Progenitor cell of endocrine pancreas (in vitro differentiated cells): ENCODE measurements at places on chromosomes 5 and 9. TPM values are rescaled to one million over a fixed set of nuclear protein-coding genes. Genes with fewer than 3 reads are reported as not detected.

- peaks cover 16% of the 10 kb centered on the region for H3K36me3 ChIP-seq
- H3K4me3 ChIP-seq = no peak overlapping the region
- H3K27me3 ChIP-seq = no peaks in the 10 kb centered on the region
- no peaks in the 10 kb centered on the region for H3K4me1 ChIP-seq
- peak overlapping the region; percentile 2 for H3K27ac ChIP-seq
These were observed 43.4 kb upstream of the SPINK5 start for GRCh38 chr5:148020257-148020988.

NACC2 gene
- 11.6 and 12.9 TPM in 2 replicates for total RNA-seq

SARDH gene
- 4.2 and 5.1 TPM in 2 replicates for total RNA-seq

GRCh38 chr5:174376726-174377373 is 331.3 kb downstream of the NSG2 start:
- H3K4me1 ChIP-seq = no peaks in the 10 kb centered on the region
- H3K4me3 ChIP-seq = no peak overlapping the region

- no peak overlapping the region for H3K4me3 ChIP-seq
- DNase-seq = no peak
- no peaks in the 10 kb centered on the region for H3K36me3 ChIP-seq
- no peak overlapping the region for H3K27ac ChIP-seq
- H3K27me3 ChIP-seq = peaks cover 19% of the 10 kb centered on the region
These were observed 240.3 kb downstream of the TLE4 start for GRCh38 chr9:79812099-79812498.

FUBP3 gene
- total RNA-seq = 62.8 and 68.9 TPM in 2 replicates

GRCh38 chr5:154534457-154535050 is 56.5 kb upstream of the HAND1 start:
- DNase-seq = no peak
- no peak overlapping the region for H3K27ac ChIP-seq
- H3K27me3 ChIP-seq = peaks cover 11% of the 10 kb centered on the region
- no peaks in the 10 kb centered on the region for H3K4me1 ChIP-seq
- H3K36me3 ChIP-seq = no peaks in the 10 kb centered on the region

GRCh38 chr9:68540712-68541535 is at the start of gene TMEM252:
Gene TMEM252 (minus strand): TSS chr9:68540883. CDS start chr9:68540814, 69 bp downstream.
- no peaks in the 10 kb centered on the region for H3K4me1 ChIP-seq
- peaks cover 27% of the 10 kb centered on the region for H3K27me3 ChIP-seq
- H3K27ac ChIP-seq = no peak within 1 kb of the TSS
- H3K4me3 ChIP-seq = no peak within 1 kb of the TSS

SPATA31D4 gene
- not detected in 2 replicates for total RNA-seq

ZDHHC11B gene
- total RNA-seq = 8.6 and 8.7 TPM in 2 replicates

LAMC3 gene
- 0.12 and 0.27 TPM in 2 replicates for total RNA-seq

GRCh38 chr5:88860501-88860900 is 22.5 kb downstream of the MEF2C start:
- H3K4me3 ChIP-seq = no peak overlapping the region
- no peaks in the 10 kb centered on the region for H3K27me3 ChIP-seq
- no peak for DNase-seq
- no peak overlapping the region for H3K27ac ChIP-seq
- peaks cover 2% of the 10 kb centered on the region for H3K4me1 ChIP-seq

- H3K27ac ChIP-seq = no peak overlapping the region
- no peak overlapping the region for H3K4me3 ChIP-seq
- no peak for DNase-seq
- H3K36me3 ChIP-seq = no peaks in the 10 kb centered on the region
- no peaks in the 10 kb centered on the region for H3K4me1 ChIP-seq
These were observed 1804.0 kb downstream of the MAT2B start for GRCh38 chr5:165309446-165309845.

DNA sequence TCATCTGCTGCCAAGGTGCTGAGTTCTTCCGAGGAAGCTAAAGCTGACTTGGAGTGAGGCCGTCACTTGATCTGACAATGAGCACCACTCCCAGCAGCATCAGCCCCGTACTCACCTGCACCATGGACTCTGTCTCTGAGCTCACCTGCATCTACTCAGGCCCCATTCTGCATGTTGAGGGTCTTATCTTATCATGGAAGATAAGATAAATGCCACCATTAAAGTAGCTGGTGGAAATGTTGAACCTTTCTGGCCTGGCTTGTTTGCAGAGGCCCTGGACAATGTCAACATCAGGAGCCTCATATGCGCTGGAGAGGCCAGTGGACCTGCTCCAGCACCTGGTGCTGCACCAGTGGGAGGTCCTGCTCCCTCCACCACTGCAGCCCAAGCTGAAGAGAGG is 35.0 kb upstream of the HMGCS1 start:
- DNase-seq = no peak
- peaks cover 11% of the 10 kb centered on the region for H3K4me1 ChIP-seq
- peak overlapping the region; percentile 54 for H3K27ac ChIP-seq
- H3K36me3 ChIP-seq = no peaks in the 10 kb centered on the region
- peaks cover 41% of the 10 kb centered on the region for H3K27me3 ChIP-seq

DNA sequence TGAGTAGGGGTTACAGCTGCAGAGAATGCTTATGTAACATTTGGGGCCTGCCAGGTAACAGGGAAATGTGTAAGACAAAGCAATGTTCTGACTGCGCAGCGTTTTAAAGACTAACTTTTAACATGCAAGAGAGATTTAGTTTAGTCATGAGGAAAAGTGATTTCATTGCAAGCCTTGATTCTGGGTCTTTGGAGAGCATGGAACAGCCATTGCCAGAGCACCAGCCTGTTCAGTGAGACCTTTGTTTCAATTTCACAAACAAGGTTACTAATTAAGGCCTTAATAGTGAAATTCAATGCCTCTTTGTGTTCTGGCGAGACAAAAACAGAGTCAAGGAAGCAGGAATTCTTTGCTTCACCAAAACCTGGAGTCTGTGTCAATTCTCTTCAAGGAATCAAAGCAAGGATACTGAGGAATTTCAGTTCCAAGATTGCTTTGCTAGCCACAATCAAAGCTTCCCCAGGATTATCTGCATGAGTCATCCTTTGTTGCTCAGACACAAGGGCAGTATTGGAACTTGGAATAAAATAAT is 14.4 kb downstream of the CKMT2 start:
- H3K4me3 ChIP-seq = no peak overlapping the region
- H3K27ac ChIP-seq = peak overlapping the region; percentile 83
- H3K27me3 ChIP-seq = no peaks in the 10 kb centered on the region

- peaks cover 4% of the 10 kb centered on the region for H3K27me3 ChIP-seq
- no peak overlapping the region for H3K4me3 ChIP-seq
- H3K27ac ChIP-seq = no peak overlapping the region
- no peak for DNase-seq
- H3K4me1 ChIP-seq = peaks cover 6% of the 10 kb centered on the region
- H3K36me3 ChIP-seq = no peaks in the 10 kb centered on the region
These were observed 28.6 kb upstream of the IL7R start for GRCh38 chr5:35828082-35828598.

GRCh38 chr5:15933259-15934207 is 246.1 kb downstream of the MARCHF11 start:
- H3K27me3 ChIP-seq = no peaks in the 10 kb centered on the region
- H3K36me3 ChIP-seq = peaks cover 27% of the 10 kb centered on the region
- no peak overlapping the region for H3K4me3 ChIP-seq
- no peak for DNase-seq
- no peak overlapping the region for H3K27ac ChIP-seq

- no peak overlapping the region for H3K4me3 ChIP-seq
- no peak for DNase-seq
- no peaks in the 10 kb centered on the region for H3K4me1 ChIP-seq
- no peaks in the 10 kb centered on the region for H3K36me3 ChIP-seq
These were observed 452.4 kb upstream of the WWC1 start for GRCh38 chr5:167839065-167839464.

GRCh38 chr5:133284306-133284705 is 232.5 kb downstream of the HSPA4 start:
- DNase-seq = no peak
- no peak overlapping the region for H3K4me3 ChIP-seq
- no peaks in the 10 kb centered on the region for H3K27me3 ChIP-seq
- peaks cover 3% of the 10 kb centered on the region for H3K4me1 ChIP-seq

CAVIN4 gene
- total RNA-seq = 14.5 and 18.1 TPM in 2 replicates

DNA sequence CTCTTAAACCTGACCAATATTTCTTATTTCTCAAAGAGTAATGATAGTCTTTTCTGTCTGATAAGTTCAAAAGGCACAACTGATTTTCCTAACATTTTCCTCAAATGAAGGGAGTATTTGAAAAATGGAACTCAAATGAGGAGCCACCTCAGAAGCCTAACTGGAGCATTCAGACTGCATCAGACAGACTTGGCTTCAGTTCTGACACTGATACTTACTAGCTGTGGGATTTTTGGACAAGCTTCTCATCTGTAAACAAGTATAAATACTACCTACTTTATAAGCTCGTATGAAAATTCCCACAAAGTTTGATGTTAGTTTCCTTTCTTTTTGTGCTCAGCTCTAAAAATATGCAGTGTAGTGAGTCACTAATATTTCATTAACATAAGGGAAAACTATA is 107.7 kb upstream of the CCDC152 start:
- H3K4me1 ChIP-seq = peaks cover 2% of the 10 kb centered on the region
- H3K36me3 ChIP-seq = no peaks in the 10 kb centered on the region
- DNase-seq = no peak
- no peak overlapping the region for H3K4me3 ChIP-seq
